ENCODE measurements at places on chromosomes 7 and 10.

GRCh38 chr7:74449809-74450397 lies 3.8 kb upstream of the GTF2IRD1 start:
- DNase-seq = peak; percentile 53
- H3K27me3 ChIP-seq = no peaks in the 10 kb centered on the region
- no peaks in the 10 kb centered on the region for H3K4me1 ChIP-seq
- H3K36me3 ChIP-seq = no peaks in the 10 kb centered on the region
- no peak overlapping the region for H3K4me3 ChIP-seq

GRCh38 chr10:86355571-86356038 lies 11.0 kb downstream of the GRID1 start:
- no peak for DNase-seq
- H3K4me3 ChIP-seq = no peak overlapping the region

DNA sequence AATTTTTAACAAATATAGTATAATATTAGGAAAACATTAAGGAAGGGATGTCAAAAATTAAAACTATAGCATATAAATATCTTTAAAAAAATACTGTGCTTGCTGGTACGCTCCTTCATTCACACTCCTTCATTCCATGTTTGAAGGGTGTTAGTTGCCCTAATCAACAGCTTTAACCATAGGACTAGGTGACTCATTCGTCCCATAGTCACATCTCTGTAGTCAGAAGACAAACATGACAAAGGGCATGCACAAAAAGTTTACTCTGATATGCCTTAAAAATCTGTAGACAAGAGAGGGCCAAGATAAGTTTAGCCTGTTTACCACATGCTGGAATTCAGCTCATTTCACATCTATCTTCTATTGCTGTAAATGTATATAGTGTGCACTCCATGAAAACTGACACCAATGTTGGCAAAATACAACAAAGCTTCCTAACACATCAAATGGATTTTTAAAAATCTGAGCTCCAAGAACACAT lies 646 bp downstream of the FAM13C start:
- peak overlapping the region; percentile 44 for H3K4me3 ChIP-seq
- H3K27me3 ChIP-seq = no peaks in the 10 kb centered on the region
- DNase-seq = no peak
- no peaks in the 10 kb centered on the region for H3K4me1 ChIP-seq
- H3K36me3 ChIP-seq = no peaks in the 10 kb centered on the region

GRCh38 chr7:150955519-150956394 lies 22.4 kb downstream of the KCNH2 start:
- DNase-seq = peak; percentile 87
- no peaks in the 10 kb centered on the region for H3K36me3 ChIP-seq
- no peaks in the 10 kb centered on the region for H3K27me3 ChIP-seq
- peak overlapping the region; percentile 74 for H3K27ac ChIP-seq
- no peaks in the 10 kb centered on the region for H3K4me1 ChIP-seq
- peak overlapping the region; percentile 10 for H3K4me3 ChIP-seq

Measured in uterus (tissue), 4 donors.